Occipital lobe (tissue), 3 donors: ENCODE measurements at places on chromosomes 1 and 21. TPM values are rescaled to one million over a fixed set of nuclear protein-coding genes. Genes with fewer than 3 reads are reported as not detected.

DNA sequence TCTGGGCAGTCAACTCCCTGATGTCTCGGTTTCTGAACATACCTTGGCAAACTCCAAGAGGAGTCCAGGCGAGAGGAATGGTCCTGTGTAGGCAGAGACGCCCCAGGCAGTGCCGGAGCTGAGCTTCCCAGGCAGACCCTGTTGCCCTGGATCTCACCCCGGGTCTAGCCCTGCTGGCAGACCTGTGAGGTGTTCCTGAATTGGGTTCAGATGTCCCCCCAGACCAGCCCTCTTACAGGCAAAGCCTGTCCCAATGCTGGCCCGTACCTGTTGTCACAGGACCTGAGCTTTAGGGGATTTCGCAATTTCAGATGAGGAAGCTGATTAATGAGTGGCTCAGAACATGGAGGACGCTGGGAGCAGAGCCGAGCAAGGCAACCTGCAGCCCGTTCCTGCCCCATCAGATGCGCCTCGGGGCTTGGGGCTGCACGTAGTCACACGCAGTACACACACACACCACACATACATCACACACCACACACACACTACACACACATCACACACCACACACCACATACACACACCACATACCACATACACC is 38.5 kb upstream of the PDE9A start:
- no peak for DNase-seq

Gene FAM72A
- 2.3 TPM for total RNA-seq

DNA sequence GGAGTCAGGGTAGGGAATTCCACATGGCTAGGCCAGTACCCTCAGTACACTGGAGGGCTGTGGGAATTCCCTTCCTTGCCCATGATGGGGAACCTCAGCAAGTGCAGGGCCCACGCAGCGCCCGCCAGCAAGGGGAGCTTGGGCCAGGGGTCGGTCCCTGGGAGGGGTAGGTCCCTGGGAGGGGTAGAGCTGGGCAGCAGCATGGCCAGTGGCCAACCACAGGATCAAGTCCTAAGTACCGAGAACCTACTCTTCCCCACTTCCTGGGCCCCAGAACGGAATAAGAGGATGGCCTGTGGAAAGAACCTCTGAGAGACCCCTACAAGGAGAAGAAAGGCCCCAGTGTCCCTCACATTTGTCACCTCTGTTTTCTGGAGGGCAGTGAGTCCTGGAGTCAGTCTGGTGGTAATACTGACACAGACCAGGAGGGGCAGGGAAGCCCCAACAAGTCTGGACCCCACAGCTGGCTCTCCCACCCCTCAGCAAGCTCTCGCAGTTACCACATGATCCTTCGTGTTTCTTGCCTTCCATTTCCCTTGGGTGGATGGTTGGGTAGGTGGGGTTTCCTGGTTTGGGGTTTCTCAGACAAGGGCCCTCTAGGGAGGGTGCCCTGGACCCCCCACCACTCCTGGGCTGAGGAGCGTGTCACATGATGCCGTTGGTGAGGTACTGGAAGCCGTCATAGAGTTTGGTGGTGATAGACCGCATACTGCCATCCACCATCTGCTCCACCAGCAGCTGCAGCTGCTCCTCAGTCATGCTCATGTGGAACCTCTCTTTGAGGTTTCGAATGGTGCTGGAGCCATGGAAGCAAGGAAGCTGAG is 10.3 kb downstream of the ZNF687 start:
- DNase-seq: no peak

DNA sequence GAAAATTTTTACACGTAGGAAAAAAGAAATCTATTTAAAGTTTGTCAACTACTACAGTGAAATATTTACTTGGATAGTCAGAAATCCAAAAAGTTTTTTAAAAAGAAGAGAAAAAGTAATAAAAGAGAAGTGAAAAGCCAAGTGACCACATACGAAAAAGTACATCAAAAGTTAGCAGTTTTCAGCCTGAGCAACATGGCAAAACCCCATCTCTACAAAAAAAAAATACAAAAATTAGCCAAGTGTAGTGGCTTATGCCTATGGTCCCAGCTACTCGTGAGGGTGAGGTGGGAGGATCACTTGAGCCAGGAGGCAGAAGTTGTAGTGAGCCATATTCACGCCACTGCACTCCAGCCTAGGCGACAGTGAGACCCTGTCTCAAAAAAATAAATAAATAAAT is 5.2 kb upstream of the MR1 start:
- no peak for DNase-seq

Gene OR2L2
- 1.4 TPM for total RNA-seq

- DNase-seq: no peak
Measured at GRCh38 chr21:39020751-39021477, 162.3 kb downstream of the PSMG1 start.

Gene KCND3
- total RNA-seq: 12.6 TPM
